Fibroblast of villous mesenchyme (primary cell): ENCODE measurements at places on chromosomes 1 and 21. TPM values are rescaled to one million over a fixed set of nuclear protein-coding genes. Genes with fewer than 3 reads are reported as not detected.

The LCE2C gene
- not detected in 2 replicates for total RNA-seq

The FYB2 gene
- not detected in 2 replicates for total RNA-seq

The RSPO1 gene
- not detected in 2 replicates for total RNA-seq

The MIXL1 gene
- 0.43 TPM in 1 of 2 replicates, not detected in the other for total RNA-seq
